ENCODE measurements at places on chromosomes 12 and 14. TPM values are rescaled to one million over a fixed set of nuclear protein-coding genes. Genes with fewer than 3 reads are reported as not detected.

The C12orf50 gene
- total RNA-seq: not detected

The CHPT1 gene
- total RNA-seq: 94.7 TPM

The TSPAN8 gene
- total RNA-seq: 2.2 TPM

The PTPN6 gene
- total RNA-seq: 15.4 TPM

The TIMELESS gene
- 2.3 TPM for total RNA-seq

The IL23A gene
- total RNA-seq: not detected

DNA sequence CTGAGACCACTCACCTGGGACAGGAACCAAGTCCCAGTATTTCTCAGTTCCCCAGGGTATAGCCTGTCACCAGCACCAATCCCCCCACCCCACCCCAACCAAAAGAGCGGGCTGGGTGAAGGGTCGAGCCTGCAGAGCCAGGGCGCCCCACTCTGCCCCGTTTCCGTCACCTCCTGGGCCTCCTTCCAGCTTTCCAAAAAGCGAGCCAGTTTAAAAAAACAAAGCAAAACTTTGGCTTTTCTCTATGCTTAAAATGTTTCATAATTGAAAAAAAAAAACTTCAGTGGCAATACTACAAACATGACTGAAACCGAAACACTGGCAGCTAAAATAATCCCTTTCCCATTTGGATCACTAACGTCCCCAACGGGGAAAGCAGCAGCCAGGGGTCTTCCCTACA, 7.5 kb downstream of the CAMKK2 start:
- peaks cover 13% of the 10 kb centered on the region for H3K36me3 ChIP-seq
- no peak for DNase-seq
- H3K4me1 ChIP-seq: peaks cover 40% of the 10 kb centered on the region
- H3K27ac ChIP-seq: peak overlapping the region; percentile 45

DNA sequence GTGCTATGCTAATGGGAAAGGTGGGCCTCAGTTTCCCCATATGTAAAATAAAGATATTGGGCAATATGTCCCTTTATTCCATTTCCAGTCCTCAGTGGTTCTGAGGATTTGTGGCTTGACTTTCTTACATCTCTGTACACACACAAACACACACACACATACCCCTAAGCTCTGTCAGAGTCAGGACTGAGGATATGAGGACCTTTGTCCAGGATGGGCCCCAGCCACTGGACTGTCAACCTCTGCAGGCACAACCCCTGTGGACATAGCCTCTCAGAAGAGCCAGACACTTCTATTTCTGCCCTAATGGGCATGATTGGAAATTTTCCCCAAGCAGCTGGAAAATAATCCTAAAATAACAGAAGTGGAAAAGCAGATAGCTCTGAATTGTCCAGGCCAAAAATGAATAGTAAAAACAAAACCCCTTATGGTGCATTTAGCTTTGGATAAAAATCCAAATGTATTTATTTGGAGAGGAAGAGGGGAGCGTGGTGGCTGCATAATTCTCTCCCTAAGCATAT, 50.2 kb downstream of the RIN3 start:
- H3K36me3 ChIP-seq: peaks cover 18% of the 10 kb centered on the region
- no peak overlapping the region for H3K4me3 ChIP-seq
- H3K27ac ChIP-seq: no peak overlapping the region
- H3K4me1 ChIP-seq: peaks cover 5% of the 10 kb centered on the region
- no peak for DNase-seq
- H3K27me3 ChIP-seq: no peaks in the 10 kb centered on the region

DNA sequence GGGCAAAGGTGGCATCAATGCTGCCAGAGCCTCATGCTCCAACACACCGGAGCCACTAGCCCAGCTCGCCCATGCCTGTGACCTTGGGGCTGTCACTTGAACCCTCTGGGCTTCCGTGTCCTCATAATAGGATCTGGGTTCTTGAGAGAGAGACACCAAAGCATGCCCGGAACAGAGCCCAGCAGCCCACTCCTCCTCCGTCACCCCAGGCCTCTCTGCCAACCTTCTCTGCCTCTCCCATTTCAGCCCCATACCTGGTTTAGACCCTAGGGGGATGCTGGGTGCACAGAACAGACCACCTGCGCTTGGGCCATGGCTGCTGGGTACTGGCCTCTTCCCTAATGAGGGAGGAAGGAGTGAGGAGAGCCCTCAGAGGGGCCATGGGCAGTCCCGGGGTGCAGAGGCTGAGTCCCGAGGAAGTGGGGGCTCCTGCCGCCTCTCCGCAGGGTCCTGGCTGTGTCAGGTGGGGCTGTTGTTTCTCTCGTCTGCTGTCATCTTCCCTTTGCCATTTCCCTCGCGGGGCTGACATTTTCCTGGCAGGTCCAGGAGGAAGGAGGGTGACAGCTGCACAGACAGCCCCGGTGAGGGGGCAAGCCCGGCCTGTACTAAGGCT, 172.4 kb upstream of the RTL1 start:
- DNase-seq: peak; percentile 80
- peaks cover 15% of the 10 kb centered on the region for H3K4me1 ChIP-seq
- peaks cover 77% of the 10 kb centered on the region for H3K27me3 ChIP-seq
- no peak overlapping the region for H3K4me3 ChIP-seq
- H3K27ac ChIP-seq: no peak overlapping the region
- no peaks in the 10 kb centered on the region for H3K36me3 ChIP-seq

DNA sequence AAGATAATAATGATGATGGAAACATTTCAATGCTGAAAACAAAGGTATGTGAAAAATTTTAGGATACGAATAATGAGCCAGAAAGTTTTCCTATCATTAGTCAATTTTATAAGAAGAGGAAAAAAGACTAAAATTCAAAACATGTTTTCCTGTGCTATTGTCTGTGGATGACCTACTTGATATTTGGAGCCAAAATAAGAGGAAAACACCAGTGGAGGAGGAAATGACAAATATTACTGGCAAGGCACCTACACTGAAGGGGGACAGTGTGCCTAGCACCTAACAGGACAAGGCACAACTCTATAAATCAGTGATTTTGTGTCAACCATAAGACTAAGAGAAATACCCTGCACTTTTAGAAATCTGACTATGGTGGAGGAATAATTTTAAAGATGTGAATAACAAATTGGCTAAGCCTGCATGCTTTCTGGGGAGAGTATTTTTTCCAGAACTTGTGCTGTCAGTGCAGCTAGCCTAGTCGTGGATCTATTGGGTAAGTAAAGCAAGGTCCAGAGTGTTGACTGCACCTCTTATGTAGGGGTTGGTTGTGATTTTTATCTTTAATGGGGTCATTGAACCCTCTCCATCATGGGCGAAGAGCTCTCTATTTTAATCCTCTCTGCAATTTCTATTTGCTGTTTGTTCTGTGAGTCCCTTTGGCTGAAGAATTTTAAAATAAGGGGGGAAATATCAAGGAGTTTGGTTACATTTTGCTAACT, 398.0 kb downstream of the TMTC2 start:
- no peaks in the 10 kb centered on the region for H3K36me3 ChIP-seq
- no peaks in the 10 kb centered on the region for H3K27me3 ChIP-seq
- no peak for DNase-seq
- no peak overlapping the region for H3K4me3 ChIP-seq
- no peak overlapping the region for H3K27ac ChIP-seq
- peaks cover 13% of the 10 kb centered on the region for H3K4me1 ChIP-seq

GRCh38 chr14:52265253-52265652, 2.2 kb upstream of the PTGDR start:
- H3K27ac ChIP-seq: no peak overlapping the region
- DNase-seq: no peak
- H3K4me3 ChIP-seq: no peak overlapping the region
- no peaks in the 10 kb centered on the region for H3K27me3 ChIP-seq
- peaks cover 30% of the 10 kb centered on the region for H3K4me1 ChIP-seq
- H3K36me3 ChIP-seq: no peaks in the 10 kb centered on the region

GRCh38 chr12:23703051-23703450, 246.4 kb downstream of the SOX5 start:
- H3K36me3 ChIP-seq: no peaks in the 10 kb centered on the region
- DNase-seq: no peak
- H3K4me3 ChIP-seq: no peak overlapping the region
- no peak overlapping the region for H3K27ac ChIP-seq
- no peaks in the 10 kb centered on the region for H3K4me1 ChIP-seq

GRCh38 chr12:56087220-56087619, 7.3 kb downstream of the ERBB3 start:
- H3K4me1 ChIP-seq: no peaks in the 10 kb centered on the region
- peaks cover 9% of the 10 kb centered on the region for H3K27me3 ChIP-seq
- H3K36me3 ChIP-seq: no peaks in the 10 kb centered on the region
- H3K4me3 ChIP-seq: no peak overlapping the region
- DNase-seq: no peak

- no peaks in the 10 kb centered on the region for H3K27me3 ChIP-seq
- no peak for DNase-seq
- H3K4me1 ChIP-seq: no peaks in the 10 kb centered on the region
These were observed 79.7 kb downstream of the DUSP16 start for GRCh38 chr12:12482959-12483358.

- H3K4me1 ChIP-seq: peaks cover 100% of the 10 kb centered on the region
- H3K27me3 ChIP-seq: no peaks in the 10 kb centered on the region
- peak overlapping the region; percentile 88 for H3K27ac ChIP-seq
- no peaks in the 10 kb centered on the region for H3K36me3 ChIP-seq
- no peak for DNase-seq
- H3K4me3 ChIP-seq: no peak overlapping the region
These were observed 39.6 kb downstream of the CCDC85C start for GRCh38 chr14:99564256-99564925.

DNA sequence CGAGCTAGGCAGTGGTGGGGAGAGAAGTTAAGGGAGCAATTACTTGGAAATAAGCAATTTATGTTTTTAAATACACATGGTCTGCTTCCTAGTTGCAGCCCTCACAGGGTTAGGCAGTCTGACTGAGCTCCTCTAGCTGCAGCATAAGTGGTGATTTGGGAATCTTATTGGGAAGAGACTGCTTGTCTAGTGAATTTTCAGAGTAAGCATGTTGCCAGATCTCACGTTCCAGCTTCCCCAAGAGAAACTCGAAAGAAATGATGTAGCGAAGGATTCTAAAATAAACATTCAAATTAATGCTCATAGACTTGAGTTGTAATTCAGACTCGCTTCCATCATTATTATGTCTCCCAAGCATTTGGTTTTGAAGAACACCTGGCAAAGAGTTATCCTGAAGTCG, 440.2 kb downstream of the ATP23 start:
- DNase-seq: no peak
- H3K4me3 ChIP-seq: no peak overlapping the region
- H3K27ac ChIP-seq: no peak overlapping the region
- no peaks in the 10 kb centered on the region for H3K36me3 ChIP-seq

DNA sequence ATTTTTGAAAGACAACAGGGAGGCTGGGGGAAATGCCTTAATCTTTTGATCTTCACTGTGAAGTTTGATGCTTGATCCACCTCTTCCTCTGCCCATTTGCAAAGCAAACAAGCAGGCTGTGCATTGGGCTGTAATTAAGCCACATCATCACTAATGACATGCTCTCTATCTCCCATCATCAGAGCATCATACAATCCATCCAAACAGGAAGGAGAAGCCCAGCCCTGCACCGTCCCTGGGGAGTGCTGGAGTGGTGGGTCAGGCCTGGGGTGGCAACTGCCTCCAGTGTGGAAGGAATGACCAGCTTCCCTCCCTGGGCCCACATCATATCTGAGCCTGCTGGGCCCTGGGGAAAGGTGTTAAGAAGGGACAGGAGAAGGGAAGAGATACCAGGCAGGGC, 6.9 kb upstream of the KRT74 start:
- H3K4me1 ChIP-seq: no peaks in the 10 kb centered on the region
- no peaks in the 10 kb centered on the region for H3K27me3 ChIP-seq
- no peak overlapping the region for H3K27ac ChIP-seq
- H3K36me3 ChIP-seq: no peaks in the 10 kb centered on the region

Measured in esophagus muscularis mucosa (tissue), 4 donors.